Activated CD8-positive, alpha-beta memory T cell treated with anti-CD3 and anti-CD28 coated beads for 48 hours (primary cell): ENCODE measurements at places on chromosomes 1 and 21.

- DNase-seq = no peak
These were observed 17.0 kb downstream of the MCM3AP start for GRCh38 chr21:46268371-46268770.

GRCh38 chr1:44590475-44590874 is 83.8 kb downstream of the TMEM53 start:
- no peak for DNase-seq

- no peak for DNase-seq
These were observed 2.9 kb upstream of the ETNK2 start for GRCh38 chr1:204154568-204155255.

- DNase-seq = no peak
These were observed 81.6 kb downstream of the CD58 start for GRCh38 chr1:116489231-116489697.

DNA sequence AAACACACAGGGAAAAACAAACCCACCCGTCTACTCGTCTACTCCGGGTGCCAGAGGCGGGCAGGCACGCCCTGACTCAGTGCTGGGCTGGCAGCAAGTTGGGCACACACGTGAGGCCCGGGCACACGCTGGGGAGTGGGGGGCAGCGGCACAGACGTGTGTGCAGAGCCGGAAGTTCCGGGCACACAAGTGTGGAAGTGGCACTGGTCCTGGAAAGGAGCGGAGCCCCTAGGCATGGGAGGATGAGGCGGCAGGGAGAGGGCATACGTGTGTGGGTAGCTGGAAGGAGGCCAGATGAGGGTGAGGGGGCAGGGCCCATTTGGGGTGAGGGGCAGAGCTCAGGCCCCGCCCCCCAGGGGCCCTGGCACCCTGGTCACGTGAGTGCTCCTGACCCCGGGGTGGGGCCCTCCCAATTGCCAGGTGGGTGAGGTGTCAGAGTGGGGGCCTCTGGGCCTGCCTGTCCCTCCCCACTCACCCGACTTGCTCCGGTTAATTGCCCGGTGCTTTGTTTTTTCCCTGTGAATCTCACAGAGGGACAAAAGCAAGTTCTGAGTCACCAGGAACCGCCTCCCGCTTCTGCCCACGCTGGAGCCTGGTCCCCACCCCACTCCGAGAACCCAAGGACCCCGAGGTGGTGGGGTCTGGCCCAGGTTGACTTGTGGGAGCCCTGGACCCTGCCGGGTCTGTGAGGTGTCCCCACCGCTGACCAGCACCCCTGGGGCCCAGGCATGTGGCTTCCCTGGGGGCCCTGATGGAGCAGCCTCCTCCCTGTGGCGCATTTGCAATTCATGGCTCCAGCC is 104.8 kb upstream of the CASZ1 start:
- no peak for DNase-seq

GRCh38 chr1:188817814-188818213 is 1659.8 kb downstream of the BRINP3 start:
- no peak for DNase-seq

DNA sequence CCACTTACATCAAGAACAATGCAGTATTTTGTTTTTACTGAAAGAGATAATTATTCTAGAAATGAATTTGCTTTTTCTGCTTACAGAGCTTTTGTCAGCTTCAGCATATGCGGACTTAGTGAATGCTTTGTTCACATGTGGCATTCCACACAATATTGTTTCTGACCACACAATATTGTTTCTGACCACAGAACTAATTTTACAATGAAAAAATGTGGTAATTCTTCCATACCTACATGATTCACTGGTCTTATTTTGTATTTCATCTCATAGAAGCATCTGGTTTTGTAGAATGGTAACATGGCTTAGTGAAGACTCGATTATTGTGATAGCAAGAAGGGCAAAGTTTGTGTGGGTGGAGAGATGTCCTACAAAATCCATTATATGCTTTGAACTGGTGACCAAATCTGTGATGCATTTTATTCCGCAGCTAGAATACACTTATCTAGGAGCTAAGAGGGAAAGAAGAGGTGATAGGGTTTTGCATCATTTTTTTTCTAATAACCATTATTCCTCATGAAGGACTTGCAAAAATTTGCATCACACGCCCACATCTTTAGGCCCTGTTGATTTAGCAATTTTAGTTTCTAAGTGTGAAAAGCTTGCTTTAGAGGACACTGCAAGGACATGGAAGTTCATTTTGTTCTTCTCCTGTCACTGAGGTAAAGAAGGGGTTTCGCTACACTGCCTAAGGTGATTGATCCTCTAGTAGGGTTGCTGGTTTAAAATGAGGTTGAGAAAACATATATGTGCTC is 75.3 kb downstream of the HLX start:
- no peak for DNase-seq

GRCh38 chr1:180540697-180541594 is 17.8 kb upstream of the OVAAL start:
- no peak for DNase-seq

DNA sequence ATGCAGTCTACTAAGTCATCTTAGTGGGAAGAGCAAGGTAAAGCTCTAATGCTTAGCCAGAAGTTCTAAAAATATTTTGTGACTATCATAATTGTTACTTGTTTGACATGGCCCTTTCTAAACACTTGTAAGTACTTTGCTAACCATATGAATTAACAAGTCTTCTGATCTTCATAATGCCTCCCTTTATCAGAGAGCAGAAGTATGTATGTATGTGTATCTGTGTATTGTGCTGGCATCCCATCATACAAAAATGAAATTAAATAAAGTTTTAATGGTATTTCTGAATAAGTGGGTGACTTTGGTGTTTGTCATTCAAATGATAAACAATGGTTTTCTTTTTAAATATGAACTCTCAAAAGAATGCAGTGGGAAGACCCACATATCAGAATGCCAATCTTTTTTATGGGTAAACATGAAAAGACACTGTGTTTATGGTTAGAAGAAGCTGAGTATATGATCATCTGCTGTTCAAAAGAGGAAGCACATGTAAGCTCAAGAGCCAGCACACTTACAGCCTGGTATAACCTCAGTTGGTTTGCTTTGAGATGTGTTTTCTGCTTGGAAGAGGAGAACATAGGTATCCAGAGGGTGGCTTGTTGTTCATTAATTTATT is 159.6 kb downstream of the CLEC20A start:
- DNase-seq = no peak

- DNase-seq = peak; percentile 37
These were observed 15.7 kb downstream of the ABCG1 start for GRCh38 chr21:42234464-42235241.

- DNase-seq = no peak
These were observed 744 bp downstream of the ZNF670 start for GRCh38 chr1:247077876-247078257.

DNA sequence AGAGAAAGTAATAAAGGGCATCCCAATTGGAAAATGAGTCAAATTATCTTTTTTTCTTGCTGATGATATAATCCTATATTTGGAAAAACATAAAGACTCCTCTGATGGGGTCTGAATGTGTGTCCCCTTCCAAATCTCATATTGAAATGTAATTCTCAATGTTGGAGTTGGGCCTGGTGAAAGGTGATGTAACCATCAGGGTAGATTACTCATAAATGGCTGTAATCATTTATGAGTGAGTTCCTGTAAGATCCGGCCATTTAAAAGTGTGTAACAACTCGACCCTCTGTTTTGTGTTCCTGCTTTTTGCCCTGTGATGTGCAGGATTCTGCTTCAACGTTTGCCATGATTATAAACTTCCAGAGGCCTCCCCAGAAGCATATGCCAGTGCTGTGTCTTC is 44.3 kb upstream of the MAP1LC3C start:
- DNase-seq = no peak

DNA sequence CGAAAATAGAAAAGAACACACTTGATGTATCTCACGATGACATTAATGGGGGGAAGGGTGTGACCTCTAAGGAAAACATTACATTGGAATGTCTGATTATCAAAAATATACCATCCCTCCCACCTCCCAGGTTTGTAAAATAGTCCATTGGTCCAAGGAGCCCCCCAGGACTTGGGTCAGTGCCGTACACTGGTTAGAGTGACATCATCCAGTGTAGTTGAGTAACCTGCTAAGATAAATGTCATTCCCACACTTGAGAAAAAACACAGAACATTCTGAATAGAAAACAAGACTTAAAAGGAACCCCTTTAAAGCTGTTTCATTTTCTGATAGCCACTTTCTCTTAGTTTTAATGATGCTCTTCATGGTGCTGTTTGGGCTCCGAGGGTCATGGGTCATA is 15.2 kb downstream of the DDX20 start:
- DNase-seq = no peak

DNA sequence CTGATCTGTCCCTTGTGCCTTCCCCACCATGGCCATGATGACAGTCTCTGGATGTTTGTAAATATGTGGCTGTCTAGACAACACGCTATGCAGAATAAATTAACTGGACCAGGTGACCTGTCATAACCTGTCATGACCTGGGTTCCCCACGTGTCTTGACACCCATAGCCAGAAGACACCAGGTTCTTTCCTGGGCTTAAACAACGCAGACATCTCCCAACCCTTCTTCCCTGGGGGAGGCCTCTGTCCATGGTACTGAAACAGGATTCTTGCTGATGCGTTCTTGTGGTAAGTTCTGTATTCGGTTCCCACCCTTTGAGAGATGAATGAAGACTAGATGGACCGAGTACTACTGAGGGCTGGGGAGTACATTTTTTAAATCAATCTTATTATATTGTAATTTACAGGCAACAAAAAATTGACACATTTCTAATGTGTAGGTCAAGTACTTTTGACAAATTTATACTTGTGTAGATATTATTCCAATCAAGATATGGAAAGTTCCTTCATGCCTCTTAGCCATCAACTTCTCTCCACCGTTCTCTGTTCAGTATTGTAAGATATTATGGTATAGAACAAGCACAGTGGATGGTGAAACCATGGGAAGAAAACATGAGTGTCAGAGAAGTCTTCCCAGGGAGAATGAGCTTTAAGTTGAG is 738.8 kb downstream of the PTPRU start:
- no peak for DNase-seq

- DNase-seq = no peak
These were observed 9.7 kb downstream of the SFT2D2 start for GRCh38 chr1:168235548-168235885.

GRCh38 chr1:203308923-203309331 is 3.6 kb downstream of the BTG2 start:
- no peak for DNase-seq

DNA sequence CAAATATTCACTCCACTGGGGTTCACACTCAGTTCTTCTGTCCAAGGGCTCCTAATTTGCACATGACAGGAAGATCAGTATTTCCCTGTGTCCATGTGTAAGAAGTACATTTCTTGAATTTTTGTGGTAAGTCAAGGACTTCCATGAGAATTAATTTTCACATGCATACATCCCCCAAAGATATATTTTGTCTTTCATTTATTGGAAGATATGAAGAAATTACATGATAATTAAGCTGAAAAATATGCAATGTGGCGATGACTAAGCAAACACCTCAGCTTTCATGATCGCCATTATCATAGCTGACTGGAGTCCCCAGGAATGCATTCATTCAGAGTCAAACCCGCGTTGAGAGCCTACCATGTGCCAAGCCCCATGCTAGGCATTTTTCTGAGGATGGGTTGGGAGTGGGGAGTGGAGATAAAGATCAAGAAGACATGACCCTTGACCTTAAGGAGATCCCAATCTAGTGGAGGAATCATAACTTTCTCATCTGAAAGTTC is 104.6 kb upstream of the F3 start:
- DNase-seq = no peak

DNA sequence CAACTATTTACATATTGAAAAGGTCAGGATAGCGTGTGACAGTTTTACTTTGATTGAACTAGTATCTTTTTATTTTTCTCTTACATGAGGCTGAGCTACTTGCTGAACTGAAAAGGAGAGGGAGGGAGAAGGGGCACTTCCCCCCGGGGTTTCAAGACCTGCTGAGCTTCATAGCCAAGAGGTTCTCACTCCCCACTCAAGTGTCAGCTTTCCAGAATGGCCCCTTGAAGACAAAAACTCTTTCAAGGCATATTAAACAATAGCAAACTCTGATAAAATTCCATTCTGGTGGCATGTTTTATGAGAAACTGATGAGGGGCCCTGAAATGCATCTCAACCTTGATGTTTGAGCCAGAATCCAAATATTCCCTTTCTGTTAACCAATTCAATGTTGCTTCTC is 143.0 kb downstream of the KAZN start:
- no peak for DNase-seq

DNA sequence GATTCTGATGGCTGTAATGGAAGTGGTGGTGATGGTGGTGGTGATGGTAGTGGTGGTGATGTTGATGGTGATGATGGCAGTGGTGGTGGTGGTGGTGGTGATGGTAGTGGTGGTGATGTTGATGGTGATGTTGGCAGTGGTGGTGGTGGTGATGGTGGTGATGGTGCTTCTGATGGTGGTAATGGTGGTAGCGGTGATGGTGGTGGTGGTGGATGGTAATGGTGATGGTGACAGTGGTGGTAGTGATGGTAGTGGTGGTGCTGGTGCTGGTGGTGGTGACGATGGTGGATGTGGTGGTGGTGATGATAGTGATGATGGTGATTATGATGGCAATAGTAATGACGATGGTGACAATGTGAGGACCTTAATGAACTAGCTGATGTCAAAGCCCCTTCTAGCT is 35.6 kb upstream of the LRRC3 start:
- DNase-seq = no peak

DNA sequence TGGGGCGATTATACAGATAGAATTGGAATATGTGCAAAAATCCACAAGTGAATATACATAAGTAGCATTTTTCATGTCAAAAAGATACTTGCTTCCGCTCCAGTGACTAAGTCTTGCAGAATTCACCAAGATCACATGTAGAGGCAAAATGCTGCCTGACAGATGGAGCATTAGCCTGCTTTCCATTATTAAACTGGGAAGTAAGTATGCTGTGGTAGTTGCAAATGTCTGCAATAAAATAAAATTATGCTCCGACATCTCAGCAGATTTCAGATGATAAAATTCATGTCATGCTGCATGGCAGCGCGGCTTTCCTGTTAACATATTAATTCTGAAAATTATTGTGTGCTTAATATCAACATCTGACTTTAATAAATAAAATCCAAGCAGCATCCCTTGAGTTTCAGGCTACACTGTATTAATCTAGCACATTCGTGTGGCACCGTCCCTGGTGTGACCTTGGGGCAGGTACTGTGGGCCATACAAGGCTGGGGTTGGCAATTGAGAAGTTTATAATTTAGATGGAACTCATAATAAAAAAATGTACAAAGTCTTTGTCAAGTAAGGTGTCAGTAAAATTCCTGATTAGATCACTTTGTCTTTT is 366.4 kb upstream of the ZP4 start:
- DNase-seq = no peak

GRCh38 chr1:164515711-164516331 is 43.2 kb upstream of the PBX1 start:
- DNase-seq = no peak
